ENCODE measurements at places on chromosomes 5 and 9.

- DNase-seq = no peak
Measured at GRCh38 chr5:137345396-137345795, 153.7 kb downstream of the SPOCK1 start.

DNA sequence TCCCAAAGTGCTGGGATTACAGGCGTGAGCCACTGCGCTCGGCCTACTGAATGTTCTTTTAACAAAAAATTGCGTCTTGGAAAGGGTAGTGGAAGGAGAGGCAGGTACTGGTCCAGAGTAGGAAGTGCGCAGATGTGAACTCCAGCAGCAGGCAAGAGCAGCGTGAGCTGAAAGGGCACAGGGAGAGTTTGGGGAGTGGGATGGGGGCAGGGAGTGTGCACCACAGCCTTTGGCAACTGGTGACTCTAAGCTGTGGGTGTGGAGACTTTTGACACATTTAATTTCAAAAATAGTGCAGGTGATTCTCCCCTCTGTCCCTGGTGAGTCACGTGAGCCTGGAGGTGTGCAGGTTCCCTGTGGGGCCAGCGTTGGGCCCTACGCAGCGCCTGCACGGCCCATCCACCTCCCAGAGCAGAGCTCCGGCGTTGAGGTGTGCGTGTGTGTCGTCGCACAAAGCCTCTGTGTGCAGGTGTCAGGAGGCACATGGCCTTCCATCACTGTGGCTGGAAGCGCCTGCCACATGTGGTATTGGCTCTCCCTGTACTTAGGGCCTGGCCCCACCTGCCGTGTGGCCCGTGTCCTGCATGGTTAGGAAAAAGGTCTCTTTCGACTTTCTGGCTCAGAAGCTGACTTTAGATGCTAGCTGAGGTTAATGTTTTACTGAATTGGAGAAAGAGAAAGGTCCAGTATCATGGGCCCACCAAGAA, 11.5 kb downstream of the SQSTM1 start:
- no peak for DNase-seq

GRCh38 chr5:92956886-92957285, 624.1 kb downstream of the NR2F1-AS1 start:
- no peak for DNase-seq

DNA sequence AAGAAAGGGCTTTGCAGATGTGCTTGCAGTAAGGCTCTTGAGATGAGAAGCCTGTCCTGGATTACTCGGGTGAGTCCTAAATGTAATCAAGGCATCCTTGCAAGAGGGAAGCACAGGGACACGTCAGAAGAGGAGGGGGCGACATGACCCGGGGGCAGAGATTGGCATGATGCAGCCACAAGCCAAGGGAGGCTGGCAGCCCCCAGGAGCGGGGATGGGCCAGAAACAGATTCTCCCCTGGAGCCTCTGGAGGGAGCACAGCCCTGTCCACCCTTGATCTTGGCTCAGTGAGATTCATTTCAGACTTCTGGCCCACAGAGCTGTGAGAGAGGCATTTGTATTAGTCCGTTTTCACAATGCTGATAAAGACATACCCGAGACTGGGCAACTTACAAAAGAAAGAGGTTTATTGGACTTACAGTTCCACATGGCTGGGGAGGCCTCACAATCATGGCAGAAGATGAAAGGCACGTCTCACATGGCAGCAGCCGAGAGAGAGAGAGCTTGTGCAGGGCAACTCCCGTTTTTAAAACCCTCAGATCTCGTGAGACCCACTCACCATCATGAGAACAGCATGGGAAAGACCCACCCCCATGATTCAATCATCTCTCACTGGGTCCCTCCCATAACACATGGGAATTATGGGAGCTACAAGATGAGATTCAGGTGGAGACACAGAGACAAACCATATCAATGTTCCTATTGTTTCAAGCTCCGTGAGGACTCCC, 76.1 kb downstream of the ADAMTS2 start:
- DNase-seq = peak; percentile 2

DNA sequence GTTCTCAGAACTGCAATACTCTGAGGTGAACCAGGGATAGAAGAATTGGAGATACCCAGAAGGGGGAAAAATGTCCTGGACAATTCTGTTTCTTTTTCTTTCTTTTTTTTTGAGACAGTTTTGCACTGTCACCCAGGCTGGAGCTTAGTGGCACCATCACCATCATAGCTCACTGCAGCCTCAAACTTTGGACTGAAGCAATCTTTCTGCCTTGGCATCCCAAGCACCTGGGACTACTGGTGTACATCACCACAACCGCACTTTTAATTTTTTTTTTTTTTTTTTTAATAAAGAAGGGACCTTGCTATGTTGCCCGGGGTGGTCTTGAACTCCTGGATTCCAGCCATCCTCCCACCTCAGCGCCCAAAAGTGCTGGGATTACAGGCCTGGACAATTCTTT, 1.9 kb downstream of the EMB start:
- no peak for DNase-seq
